ENCODE measurements at places on chromosomes 6 and 20.

DNA sequence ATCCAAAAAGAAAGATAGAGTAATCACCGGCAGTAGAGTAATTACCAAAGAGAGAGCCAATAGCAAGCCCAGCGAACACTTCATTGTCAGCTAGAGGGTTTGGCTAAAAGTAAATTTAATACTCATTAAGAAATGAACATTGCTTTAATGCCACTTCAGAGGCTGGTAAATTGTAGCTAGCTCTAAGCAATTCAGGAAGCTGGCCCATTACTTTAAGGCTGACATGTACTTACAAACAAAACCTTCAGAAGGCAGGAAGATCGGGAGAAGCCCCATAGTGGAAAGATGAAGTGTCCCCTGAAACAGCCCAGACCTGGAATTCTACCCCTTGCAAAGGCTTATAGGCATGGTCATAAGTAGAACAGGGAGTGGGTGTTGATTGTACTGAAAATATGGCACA lies 396.6 kb upstream of the ID4 start:
- DNase-seq: no peak

DNA sequence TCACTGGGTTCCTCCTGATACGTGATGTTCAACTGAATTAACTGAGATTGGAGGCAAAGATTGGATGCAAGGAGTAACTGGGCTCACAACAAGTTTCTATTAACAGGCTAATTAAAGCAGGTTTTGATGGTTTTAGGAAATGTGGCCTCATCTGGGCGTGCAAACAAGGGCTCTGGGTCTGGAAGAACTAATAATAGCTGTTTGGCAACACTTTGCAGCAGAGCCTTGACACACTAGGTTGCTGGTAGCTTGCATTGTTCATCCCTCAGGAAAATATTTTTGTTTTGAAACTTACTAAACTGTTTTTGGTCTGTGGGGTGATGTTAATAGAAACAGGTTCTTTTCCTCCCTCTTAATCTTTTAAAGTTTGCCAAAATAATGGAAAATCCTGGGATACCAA lies 117.2 kb upstream of the CD93 start:
- DNase-seq: no peak

DNA sequence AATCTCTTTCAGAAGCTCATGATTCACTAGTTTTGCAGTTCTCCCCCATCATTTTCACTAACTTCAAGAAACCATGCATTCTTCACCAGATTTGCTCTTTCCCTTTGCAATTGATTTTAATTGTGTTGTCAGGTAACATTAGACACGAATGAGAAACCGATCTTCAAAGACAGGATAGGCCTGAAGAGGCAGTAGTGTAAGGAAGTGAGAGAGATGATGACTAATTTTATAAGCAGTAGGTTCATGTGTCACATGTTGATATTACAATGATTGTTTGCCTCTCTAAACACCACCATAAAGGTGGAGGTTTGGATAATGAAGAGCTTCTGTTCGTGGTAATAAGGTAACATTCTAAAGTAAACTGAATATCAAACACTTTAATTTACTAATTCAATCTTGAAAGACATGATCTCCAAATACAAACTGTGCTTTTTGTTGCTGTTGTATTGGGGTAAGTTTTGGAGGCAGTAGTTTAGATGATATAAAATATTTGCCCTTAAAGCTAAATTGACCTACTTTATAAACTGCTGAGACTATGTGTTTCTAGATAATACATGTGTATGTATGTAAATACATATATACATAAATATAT lies 207.2 kb downstream of the PHACTR1 start:
- DNase-seq: no peak

DNA sequence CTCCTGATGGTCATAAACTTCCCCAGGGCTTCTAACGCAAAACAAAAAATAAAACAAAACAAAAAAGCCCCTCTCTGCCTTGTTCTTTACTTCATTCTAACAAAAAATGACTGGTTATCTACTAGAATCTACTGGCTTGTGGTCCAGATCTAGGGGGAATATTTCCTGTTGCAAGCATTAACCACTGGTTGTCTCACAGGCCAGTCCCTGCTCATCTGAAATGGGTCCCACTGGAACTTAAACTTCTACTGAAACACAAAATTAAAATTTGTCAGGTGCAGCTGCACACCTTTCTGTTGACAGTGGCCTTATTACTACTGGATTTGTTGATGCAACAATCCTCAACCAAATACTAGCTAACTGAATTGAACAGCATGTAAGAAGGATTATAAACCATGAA lies 5.5 kb downstream of the SIRPG start:
- DNase-seq: no peak

GRCh38 chr6:170139531-170139930 lies 151.3 kb downstream of the DLL1 start:
- no peak for DNase-seq

DNA sequence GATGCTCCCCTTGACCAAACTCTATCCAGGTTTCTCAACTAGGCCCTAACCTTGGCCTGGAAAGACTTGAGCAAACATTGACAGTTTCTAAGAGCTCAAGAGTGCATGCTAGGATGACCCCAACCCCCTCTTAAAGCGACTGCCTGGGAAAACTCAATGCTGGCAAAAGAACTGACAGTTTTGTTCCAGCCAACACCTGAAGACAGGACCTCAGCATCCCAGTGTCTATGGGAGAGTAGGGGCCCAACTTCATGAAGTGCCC lies 119.9 kb downstream of the ZMYND8 start:
- no peak for DNase-seq

DNA sequence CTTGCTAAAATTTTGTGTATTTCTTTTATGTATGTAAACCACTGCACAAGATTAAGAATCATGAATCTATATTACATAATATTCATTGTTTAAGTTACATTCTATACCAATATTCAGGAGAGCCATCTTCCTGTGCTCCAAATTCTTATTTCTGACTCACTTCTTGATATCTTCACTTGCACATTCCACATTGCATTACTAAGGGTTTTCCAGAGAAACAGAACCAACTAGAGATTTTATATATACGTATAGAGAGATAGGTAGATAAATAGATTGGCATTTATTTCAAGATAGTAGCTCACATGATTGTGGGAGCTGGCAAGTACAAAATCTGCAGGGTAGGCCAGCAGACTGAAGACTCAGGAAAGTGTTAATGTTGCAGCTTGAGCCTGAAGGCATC lies 222.2 kb upstream of the PRSS16 start:
- DNase-seq: no peak

- no peak for DNase-seq
Measured at GRCh38 chr20:36532388-36532787, 8.9 kb upstream of the MYL9 start.

DNA sequence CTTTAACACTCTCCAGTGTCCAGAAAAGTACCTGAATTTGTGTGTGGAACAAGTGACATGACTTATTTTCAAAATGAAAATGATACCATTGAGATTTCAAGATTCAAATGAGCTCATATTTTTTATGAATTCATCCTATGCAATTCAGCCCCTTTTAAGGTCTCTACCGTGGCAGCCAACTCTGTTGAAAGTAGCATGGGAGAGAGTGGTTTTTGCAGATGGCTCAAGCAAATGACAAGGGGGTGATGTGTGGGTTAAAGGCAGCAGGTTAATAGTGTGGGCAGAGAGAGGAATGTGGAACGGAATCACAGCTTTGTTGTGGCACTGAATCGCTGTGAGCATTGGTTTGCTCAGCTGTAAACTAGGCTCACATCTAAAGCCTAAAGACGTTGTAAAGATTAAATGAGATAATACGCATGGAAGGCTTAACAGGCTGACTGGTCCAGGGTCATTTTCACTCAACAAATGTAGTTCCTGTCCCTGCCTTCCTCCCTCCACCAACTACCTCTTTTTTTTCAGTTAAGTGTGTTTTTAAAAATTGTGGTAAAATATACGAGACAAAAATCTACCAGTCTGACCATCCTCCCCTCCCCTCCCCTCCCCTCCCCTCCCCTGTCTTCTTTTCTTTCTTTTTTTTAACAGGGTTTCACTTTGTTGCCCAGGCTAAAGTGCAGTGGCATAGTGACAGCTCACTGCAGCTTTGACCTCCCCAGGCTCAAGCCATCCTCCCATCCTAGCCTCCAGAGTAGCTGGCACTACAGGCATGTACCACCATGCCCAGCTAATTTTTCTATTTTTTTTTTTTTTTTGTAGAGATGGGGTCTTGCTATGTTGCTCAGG lies 114.7 kb upstream of the ZNF217 start:
- no peak for DNase-seq

DNA sequence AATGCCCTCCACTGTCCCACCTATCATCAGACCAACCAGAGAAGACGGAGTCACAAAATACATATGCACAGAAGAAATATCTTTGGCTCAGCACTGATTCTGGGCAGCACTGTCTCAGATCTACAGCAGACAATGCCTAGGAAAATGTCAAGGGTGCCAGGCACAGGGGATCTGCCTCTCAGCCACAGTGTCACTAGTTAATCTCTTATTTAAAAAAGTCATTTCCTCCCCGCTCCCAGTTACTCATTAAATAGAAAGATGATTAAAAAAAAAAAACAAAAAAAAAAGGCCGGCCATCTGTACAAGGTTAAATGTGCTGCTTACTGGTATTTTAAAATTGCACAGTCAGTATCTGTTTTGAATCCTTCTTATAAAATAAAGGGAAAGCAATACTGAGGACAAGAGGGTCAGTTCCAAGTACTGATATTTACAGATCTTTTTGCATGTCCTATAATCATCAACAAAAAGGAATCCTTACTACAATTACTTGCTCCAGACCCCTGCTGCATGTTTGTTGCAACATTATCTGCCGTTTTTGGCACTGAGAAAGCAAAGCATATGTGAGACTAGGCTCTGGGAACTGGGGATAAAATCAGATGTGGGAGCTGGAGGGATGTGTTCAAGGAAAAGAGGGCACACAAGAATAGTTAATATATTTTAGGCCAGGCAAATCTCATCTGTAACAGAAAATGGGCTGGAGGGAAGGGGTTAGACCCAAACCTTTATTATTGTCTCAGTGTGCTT lies 299.3 kb downstream of the KIF16B start:
- DNase-seq: peak; percentile 86
